ENCODE measurements at places on chromosomes 11 and 22. TPM values are rescaled to one million over a fixed set of nuclear protein-coding genes. Genes with fewer than 3 reads are reported as not detected.
A peak's percentile ranks its signal among the peaks of the same experiment; 100 is the strongest.

GRCh38 chr11:16001899-16002426 is 354.4 kb downstream of the SOX6 start:
- DNase-seq = no peak

DNA sequence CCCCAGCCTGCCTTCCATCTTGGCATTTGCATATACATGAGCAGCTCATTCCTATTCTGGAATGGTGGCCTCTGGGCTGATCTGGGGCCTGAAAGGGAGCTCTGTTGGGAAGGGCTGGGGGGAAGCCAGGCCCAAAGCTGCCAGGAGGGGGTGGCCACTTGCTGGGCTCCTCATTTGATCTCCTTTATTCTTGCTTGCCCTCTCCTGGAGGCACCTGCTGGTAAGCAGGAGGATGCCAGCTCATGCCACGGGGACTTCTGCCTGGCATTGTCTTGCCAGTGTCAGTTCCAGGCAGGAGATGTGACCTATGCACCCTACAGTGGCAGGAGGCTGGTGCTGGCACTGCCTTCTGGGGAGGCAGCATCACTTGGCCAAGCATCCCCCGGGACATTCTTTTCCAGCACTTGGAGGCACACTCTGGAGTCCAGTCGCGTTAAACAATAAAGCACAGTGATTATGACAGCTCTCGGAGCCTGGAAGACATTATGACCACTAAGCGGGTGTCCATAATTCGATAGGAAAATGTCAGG is 128.3 kb downstream of the NTM start:
- no peak for DNase-seq

DNA sequence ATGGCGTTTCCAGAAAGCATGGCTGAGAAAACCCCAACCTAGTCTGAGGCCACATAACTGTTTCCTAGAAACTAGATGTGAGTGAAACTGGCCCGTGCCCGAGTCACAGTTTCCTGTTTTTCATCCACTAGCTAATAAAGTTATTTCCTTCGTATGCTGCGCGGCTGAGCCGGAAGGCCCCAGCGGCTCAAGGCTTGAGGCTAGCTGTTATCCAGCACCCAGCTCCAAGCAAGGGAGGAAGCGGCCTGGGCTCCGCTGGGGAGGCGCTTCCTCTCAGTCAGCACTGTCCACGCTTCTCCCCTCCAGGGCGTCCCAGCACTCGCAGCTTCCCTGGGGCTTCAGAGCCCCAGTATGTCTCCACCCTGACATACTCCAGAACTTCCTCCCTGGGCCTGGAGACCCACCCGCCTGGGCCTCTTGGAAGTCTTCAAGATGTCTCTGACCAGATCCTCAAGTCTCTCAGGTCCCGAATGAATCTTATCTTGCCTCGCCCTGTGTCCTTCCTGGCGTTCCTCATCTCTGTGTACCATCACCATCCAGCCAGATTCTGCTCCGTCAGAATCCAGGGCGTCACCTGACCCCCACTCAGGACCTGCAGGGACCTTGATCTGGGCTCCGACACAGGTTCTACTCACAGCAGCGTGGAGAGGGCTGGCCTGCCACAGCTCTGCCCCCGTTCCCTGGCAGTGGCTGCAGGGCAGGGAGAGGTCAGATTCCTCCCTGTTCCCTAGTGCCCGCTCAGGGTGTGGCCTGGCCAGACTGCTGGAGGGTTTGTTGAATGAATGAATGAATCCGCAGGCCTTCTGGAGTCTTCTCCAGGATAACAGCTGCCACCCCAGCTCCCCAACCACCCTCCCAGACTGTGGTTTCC is 81.9 kb downstream of the LRRC32 start:
- peak; percentile 92 for DNase-seq

DNA sequence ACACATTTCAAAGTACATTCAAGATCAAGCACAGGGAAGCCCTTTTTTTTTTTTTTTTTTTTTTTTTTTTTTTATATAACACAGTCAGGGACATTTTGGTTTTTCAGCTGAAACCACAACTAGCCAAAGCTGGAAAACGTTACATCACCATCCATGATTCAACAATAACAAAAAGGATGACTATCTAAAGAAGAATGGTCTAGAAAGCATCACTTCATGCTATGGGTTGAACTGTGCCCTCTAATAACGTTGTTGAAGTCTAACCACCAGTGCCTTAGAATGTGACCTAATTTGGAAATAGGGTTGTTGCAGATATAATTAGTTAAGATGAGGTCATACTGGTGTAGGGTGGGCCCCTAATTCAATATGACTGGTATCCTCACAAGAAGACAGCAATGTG is 46.6 kb downstream of the MTMR2 start:
- DNase-seq = no peak

DNA sequence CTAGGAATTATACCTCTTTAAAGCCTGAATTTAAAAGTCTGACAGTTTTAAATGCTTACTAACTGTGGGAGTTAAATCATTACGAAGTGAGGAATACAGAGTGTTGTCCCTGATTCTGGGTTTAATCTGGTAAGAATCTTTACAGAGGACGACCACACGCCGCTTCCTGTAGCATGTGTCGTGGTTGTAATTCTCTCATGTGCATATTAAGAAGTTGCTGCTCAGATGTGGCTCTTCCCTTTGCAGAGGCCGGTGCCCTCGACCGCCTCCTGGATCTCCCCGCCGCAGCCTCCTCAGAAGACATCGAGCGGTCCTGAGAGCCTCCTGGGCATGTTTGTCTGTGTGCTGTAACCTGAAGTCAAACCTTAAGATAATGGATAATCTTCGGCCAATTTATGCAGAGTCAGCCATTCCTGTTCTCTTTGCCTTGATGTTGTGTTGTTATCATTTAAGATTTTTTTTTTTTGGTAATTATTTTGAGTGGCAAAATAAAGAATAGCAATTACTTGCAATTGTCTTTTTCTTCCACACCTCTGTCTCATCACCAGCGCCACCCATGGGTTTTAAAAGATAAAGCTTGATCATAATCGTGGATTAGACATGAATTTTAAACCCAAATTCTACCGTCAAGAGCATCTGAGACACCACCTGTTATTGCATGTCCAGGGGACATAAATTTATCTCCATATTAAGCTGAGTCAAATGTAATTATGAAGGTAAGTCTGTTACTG is 6.5 kb downstream of the GAL start:
- DNase-seq = no peak

DNA sequence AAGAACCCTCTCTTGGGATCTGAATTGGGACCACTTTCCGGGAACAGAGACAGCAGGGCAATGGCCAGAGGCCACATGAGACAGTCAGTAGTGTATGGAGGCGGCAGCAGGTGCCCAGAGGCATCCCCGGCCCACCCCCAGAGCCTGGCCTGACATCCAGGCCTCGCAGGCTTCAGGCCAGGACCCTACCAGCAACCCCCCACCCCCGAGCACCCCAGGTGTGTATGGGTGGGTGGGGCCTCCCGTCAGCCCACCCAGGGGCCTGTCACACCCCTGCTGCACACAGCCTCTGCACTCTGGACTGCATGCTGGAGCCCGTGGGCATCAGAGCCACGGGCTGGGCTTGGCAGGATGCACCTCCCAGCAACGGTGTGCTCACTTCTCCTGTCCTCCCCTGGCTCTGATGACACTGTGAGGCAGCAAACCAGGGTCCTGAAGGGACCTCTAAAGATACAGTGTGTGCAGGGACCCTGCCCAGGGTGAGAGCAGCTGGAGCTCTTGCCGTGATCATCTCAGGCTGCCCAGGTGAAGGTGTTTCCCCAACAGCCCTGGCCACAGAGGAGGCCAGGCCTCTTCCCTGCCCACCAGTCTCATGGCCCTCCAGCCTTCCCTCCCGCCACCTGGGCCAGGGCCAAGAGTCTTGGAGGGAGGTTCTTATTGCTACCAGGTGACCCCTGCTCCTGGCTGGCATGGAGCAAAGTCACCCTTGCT is 88.8 kb upstream of the SEPTIN5 start:
- DNase-seq = no peak

GRCh38 chr11:36507824-36508489 is 2.1 kb downstream of the TRAF6 start:
- DNase-seq = no peak

The ARHGAP20 gene
- 8.6 TPM for total RNA-seq

Data from posterior vena cava (tissue), 2 donors.